Thoracic aorta (tissue), 2 donors: ENCODE measurements at places on chromosomes 11 and 22. TPM values are rescaled to one million over a fixed set of nuclear protein-coding genes. Genes with fewer than 3 reads are reported as not detected.
A peak's percentile ranks its signal among the peaks of the same experiment; 100 is the strongest.

DNA sequence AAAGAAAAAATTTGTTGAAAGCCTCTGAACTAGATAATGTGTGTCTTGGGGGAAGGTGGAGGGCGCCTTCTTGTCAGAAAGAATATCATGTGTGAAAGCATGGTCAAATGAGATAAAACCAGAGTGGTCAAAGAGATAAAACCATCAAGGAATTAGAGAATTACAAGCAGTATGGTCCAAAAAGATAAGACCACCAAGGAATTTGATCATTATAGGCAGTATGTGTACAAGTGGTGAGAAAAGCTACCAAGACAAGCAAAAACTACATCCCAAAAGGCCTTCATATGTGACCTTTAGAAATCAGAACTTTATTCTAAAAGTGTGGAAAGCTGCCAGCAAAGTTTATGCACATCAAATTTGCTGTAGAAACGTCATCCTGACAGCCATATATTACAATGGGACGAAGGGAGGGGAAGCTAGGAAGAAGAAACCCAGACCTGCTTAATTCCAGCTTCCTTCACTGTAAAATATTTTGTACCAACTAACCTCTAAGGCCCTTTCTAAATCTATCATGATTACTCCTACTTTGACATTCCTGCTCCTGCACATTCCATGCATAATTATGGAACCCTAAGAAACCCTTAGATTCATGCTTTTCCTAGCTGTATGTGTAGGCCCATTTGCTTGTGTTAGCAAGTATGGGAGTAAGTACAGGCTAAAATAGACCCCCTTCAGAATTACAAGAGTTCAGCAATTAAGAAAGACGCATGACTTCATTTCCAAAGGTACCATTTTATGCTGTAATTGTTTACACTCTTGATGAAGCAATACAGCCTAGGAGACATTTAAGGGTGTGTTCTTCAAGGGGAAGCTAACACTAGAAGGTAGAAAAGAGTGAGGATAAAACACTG lies 51.6 kb downstream of the LGR4 start:
- DNase-seq: no peak

- DNase-seq: no peak
These were observed 106.3 kb upstream of the PITPNB start for GRCh38 chr22:28025333-28025732.

DNA sequence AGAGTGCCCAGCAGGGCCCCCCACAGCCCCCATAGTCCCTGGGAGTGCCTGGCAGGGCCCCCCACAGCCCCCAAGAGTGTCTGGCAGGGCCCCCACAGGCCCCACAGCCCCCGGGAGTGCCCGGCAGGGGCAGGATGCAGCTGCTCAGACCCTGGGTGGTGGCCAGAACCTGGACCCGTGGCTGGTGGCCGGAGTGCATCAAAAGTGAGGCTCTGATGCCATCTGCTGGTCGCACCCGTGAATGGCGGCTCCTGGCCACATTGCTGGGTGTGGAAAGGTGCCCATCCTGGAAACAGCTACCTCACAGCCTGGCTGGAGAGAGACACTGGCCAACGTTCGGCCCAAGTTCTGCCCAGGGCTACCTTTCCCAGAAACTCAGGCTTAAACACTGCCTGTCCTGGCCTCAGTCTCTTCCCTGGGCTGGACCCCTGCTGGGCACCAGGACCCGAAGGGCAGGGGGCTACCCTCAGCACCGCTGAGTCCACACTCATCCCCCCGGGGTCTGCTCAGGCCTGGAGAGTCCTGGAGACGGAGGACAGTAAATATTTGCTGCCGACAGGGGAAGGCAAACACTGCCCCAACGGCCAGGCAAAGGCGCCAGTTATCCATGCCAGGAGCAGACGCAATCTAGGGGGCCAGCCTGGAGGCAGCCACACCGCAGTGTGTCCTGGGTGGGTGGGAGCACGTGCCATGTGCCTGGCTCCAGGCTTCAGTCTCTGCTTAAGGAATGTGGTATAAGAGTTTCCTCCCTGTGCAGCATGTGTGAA lies 4.4 kb downstream of the INS start:
- peak; percentile 15 for DNase-seq

- DNase-seq: no peak
These were observed 4.8 kb downstream of the PPME1 start for GRCh38 chr11:74175920-74176319.

DNA sequence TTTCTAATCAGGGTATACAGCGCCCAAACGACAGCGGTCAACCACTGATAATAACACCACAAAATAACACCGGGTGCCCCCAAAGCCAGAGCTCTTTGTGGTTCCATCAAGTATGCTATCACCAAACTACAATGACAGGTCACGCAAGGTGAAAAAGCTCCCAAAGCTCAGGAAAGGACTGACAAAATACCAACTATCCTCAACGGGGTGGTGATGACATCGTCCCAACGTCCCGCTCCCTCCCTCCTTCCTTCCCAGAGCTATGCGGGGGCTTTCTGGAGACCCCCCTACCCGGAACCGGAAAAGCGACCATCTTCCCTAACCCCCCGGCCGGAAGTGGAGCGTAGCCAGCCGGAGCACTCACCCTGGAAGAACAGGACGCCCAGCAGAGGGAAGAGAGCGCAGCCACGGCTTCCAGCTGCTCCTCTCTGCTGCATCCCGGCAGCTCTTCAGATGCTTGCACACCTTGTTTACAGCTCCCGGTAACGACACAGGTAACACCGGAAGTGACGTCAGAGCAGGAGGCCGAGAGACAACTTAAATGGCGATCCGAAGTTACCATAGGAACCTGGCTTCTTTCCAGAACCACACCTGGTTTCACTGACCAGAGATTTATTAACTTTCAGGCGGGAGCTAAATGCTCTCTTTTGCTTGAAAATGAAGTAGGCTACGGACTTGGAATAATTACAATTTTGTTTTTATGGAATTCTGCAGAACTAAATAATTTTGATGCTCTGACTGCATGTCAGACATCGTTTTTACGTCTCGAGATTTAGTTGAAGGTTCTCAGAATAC lies at the start of gene MPZL3:
Gene MPZL3, minus strand, starts transcription at position 508 of the 795 bp plus-strand sequence. Its CDS starts 71 bp downstream, at position 437.
- DNase-seq: no peak

GRCh38 chr11:26950260-26950719 lies 43.6 kb upstream of the FIBIN start:
- no peak for DNase-seq

DNA sequence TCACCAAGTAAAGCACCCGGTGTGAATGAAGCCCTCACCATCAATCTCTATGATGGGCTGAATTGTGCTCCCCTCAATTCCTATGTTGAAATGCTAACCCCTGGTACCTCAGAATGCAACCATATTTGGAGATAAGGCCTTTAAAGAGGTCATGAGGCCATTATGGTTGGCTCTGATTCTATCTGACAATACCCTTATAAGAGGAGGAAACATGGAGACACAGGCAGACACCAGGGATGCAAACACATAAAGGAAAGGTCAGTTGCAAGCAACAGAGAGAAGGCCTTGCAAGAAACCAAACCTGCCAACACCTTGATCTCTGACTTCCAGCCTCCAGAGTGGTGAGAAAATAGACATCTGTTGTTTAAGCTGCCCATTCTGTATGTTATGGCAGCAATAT lies 13.3 kb upstream of the ZNF280A start:
- DNase-seq: no peak

- DNase-seq: no peak
These were observed 29.0 kb downstream of the ANKRD42 start for GRCh38 chr11:83222499-83222898.

DNA sequence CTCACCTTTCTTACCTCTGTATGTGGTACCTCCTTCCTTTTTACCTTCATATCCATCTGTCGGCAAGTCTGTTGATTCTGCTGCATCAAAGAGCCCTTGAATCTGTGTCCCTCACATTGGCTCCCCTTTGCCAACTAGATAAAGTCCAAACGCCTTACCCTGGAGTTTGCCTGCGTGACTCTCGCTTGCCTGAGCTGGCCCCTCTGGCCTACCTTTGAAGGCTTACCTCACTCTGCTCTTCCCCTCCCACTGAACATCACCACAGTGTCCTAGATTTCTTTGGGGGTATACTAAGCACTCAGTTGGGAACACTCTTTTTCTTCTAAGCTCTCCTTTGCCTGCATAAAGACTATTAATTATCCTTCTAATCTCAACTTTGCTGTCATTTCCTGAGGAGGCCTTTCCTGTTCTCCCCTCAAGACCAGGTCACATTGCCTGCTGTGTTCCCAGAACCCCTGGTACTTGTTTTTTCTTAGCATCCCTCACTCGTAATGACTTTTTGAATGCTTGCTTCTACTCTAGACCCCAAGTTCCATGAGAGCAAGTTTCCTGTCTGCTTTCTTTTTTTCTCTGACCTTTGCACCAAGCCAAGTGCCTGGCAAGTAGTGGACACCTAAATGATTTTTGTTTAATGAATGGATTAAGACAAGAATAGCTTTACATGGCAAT lies 67.8 kb upstream of the ADORA2A start:
- no peak for DNase-seq

- no peak for DNase-seq
These were observed 119.5 kb upstream of the B3GAT1 start for GRCh38 chr11:134531327-134532130.

- no peak for DNase-seq
These were observed 90.5 kb downstream of the UBASH3B start for GRCh38 chr11:122746050-122746478.

The CWC15 gene
- total RNA-seq: 46.6 TPM

The ANO5 gene
- 7.9 TPM for total RNA-seq

The SNAP29 gene
- 18.2 TPM for total RNA-seq

The NUMA1 gene
- 282 TPM for total RNA-seq

The SMIM35 gene
- total RNA-seq: not detected

The FAM180B gene
- total RNA-seq: 3.4 TPM

The ACCS gene
- 32.3 TPM for total RNA-seq

The ASCC2 gene
- 41.8 TPM for total RNA-seq
